ENCODE measurements at places on chromosomes 5 and 9. TPM values are rescaled to one million over a fixed set of nuclear protein-coding genes. Genes with fewer than 3 reads are reported as not detected.

The LCN1 gene
- not detected for total RNA-seq

The PLEKHG4B gene
- 1.4 TPM for total RNA-seq

The MAP1B gene
- total RNA-seq = 12.8 TPM

The GABBR2 gene
- total RNA-seq = 0.44 TPM

The MAMDC2 gene
- not detected for total RNA-seq

DNA sequence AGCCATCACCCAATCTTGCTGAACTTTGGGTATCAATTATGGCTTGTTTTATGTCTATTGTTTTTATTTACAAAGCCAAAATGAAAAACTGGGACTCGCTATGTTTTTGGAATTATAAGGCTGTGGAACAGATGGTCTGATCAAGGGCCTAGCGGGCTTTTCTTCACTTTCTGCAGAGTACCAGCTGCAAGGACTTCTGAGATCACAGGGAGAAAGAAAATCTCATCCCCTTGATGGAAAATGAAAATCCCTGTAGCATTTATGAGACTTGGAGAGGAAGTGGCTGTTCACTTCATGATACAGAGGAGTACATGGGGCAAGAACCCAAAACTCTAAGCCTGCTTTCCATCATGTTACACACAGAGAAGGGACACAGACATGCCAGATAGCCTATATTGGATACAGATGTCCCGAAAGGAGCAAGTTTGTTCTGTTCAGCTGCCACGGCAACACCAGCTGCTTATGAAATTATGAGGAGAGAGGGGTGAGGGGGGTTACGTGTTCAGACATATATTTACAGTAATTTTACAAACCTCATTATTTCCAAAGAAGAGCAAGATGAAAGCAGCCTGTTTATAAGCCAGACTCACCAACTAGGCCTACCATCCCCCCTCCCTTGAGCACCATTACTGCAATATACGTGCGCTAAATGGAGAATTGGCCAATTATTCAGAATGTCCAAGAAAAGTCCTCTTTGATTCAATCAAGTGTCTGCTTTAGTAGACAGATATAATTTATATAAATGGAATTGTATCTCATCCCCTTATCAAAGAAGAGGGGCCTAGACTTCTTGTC lies 220.0 kb downstream of the MARCHF11 start:
- H3K4me3 ChIP-seq = no peak overlapping the region
- no peak for DNase-seq
- no peak overlapping the region for H3K27ac ChIP-seq
- no peaks in the 10 kb centered on the region for H3K36me3 ChIP-seq
- no peaks in the 10 kb centered on the region for H3K27me3 ChIP-seq

GRCh38 chr9:77432053-77432452 lies 216.1 kb downstream of the GNA14 start:
- H3K36me3 ChIP-seq = no peaks in the 10 kb centered on the region
- H3K4me1 ChIP-seq = no peaks in the 10 kb centered on the region
- H3K4me3 ChIP-seq = no peak overlapping the region
- no peak for DNase-seq
- no peak overlapping the region for H3K27ac ChIP-seq

- no peaks in the 10 kb centered on the region for H3K36me3 ChIP-seq
- no peaks in the 10 kb centered on the region for H3K27me3 ChIP-seq
- DNase-seq = no peak
Measured at GRCh38 chr5:32936329-32936728, 225.2 kb downstream of the NPR3 start.

DNA sequence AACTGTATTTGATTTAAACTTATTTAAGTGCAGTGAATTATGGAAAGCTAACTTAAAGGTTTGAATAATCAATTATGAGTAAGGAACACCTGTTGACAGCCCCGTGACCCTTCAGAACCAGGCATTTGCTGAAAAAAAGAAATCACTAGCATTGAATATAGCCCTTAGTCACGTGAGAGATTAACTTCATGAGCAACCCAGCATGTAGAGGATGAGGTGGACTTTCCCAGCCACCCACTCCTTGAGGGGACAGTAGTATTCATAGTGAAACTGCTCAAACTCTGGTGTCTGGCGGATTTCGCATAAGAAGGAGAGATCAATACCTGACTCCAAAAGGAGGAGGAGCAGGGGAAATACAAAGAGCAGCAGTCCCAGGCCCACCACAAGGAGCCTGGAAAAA lies 184.8 kb upstream of the RASEF start:
- H3K36me3 ChIP-seq = no peaks in the 10 kb centered on the region
- no peaks in the 10 kb centered on the region for H3K4me1 ChIP-seq
- H3K27ac ChIP-seq = no peak overlapping the region
- H3K27me3 ChIP-seq = no peaks in the 10 kb centered on the region
- DNase-seq = no peak

DNA sequence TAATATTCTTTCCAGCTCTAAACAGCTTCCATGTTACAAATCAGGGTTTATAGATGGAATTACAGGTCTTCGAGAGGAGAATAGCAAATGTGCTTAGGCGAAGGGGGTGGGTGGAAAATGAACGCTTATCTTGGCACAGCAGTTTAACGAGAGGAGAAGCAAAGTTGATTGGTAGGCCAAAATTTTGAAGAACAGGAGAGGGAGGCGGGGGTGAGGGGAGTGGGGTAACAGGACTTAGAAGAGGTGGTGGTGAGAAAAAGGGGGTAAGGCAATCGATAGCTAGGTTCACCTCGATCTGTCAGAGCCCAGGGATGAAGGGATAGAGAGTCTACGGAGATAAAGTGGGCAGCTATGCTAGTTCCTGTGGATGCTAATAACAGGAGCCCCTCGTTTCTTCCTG lies 764 bp downstream of the ANKRA2 start:
- H3K27ac ChIP-seq = no peak overlapping the region
- peaks cover 8% of the 10 kb centered on the region for H3K4me1 ChIP-seq
- peak overlapping the region; percentile 72 for H3K4me3 ChIP-seq
- no peaks in the 10 kb centered on the region for H3K36me3 ChIP-seq
- DNase-seq = no peak

- H3K36me3 ChIP-seq = no peaks in the 10 kb centered on the region
- peaks cover 40% of the 10 kb centered on the region for H3K27me3 ChIP-seq
- H3K27ac ChIP-seq = no peak overlapping the region
- no peak for DNase-seq
- H3K4me3 ChIP-seq = no peak overlapping the region
- no peaks in the 10 kb centered on the region for H3K4me1 ChIP-seq
Measured at GRCh38 chr5:158013303-158013702, 154.4 kb upstream of the CLINT1 start.

DNA sequence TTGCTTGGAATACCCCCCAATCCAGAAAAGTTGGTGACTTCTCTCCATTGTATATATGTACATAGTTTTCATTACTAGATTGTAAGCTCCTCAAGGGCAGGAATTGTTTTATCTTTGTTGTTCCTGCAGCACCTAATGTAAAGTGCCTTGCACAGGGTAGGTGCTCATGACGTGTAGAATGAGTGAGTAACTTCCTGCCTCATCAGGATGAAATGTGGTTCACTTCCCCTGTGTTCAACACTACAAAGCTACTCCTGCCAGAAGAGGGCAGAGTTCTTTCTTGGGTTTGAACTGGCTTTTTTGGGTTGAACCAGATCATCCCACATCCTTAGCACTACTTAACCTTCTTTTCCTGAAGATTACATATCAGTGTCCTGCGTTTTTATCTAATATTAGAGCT lies 23.9 kb downstream of the GTF3C4 start:
- H3K4me3 ChIP-seq = no peak overlapping the region
- no peaks in the 10 kb centered on the region for H3K4me1 ChIP-seq
- DNase-seq = peak; percentile 17
- H3K36me3 ChIP-seq = peaks cover 34% of the 10 kb centered on the region

- DNase-seq = no peak
- H3K27me3 ChIP-seq = no peaks in the 10 kb centered on the region
- H3K27ac ChIP-seq = no peak overlapping the region
- no peaks in the 10 kb centered on the region for H3K36me3 ChIP-seq
- H3K4me1 ChIP-seq = no peaks in the 10 kb centered on the region
- no peak overlapping the region for H3K4me3 ChIP-seq
Measured at GRCh38 chr9:134712926-134713325, 71.3 kb downstream of the COL5A1 start.

DNA sequence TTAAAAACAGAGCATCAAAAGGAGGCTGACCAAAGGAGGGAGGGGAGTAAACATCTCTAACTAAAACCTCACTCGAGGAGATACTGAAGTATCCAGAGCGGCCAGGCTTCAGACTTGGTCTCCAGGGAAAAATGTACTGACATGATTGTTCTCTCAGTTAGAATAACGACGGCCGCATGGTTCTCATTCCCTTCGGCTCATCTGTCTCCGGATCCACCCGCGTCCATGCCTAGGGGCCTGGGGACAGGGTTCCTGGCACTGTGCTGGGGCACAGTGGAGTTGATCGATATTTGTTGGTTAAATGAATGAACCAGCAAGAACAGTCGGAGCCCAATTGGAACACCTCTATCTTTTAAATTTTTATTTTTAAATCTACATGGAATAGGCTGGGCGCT lies 167.1 kb upstream of the PHYKPL start:
- H3K27me3 ChIP-seq = peaks cover 20% of the 10 kb centered on the region
- H3K36me3 ChIP-seq = no peaks in the 10 kb centered on the region
- no peak overlapping the region for H3K4me3 ChIP-seq
- no peak for DNase-seq
- no peak overlapping the region for H3K27ac ChIP-seq

DNA sequence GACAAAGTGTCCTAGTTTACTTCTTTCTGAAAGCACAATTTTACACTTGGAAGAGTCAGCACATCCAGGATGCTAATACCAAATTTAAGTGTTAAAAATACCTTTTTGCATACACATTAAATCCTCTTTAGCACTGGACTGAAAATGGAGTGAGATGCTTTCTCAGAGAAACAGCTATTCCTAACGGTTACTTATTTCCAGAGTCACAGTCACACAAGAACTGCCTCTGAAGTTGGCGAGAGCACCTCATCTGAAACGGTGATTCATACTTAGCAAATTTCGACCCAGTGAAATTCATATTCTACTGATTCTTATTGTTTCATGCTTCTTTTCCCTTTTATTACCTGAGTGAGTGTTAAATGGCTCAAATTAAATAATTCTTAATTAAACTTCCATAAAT lies 12.2 kb downstream of the CDH18 start:
- H3K27ac ChIP-seq = no peak overlapping the region
- H3K36me3 ChIP-seq = no peaks in the 10 kb centered on the region
- peak; percentile 12 for DNase-seq

- peak overlapping the region; percentile 83 for H3K27ac ChIP-seq
- H3K36me3 ChIP-seq = no peaks in the 10 kb centered on the region
- no peak overlapping the region for H3K4me3 ChIP-seq
- H3K4me1 ChIP-seq = peaks cover 48% of the 10 kb centered on the region
- DNase-seq = peak; percentile 82
- no peaks in the 10 kb centered on the region for H3K27me3 ChIP-seq
Measured at GRCh38 chr5:133691448-133691847, 79.1 kb upstream of the FSTL4 start.

DNA sequence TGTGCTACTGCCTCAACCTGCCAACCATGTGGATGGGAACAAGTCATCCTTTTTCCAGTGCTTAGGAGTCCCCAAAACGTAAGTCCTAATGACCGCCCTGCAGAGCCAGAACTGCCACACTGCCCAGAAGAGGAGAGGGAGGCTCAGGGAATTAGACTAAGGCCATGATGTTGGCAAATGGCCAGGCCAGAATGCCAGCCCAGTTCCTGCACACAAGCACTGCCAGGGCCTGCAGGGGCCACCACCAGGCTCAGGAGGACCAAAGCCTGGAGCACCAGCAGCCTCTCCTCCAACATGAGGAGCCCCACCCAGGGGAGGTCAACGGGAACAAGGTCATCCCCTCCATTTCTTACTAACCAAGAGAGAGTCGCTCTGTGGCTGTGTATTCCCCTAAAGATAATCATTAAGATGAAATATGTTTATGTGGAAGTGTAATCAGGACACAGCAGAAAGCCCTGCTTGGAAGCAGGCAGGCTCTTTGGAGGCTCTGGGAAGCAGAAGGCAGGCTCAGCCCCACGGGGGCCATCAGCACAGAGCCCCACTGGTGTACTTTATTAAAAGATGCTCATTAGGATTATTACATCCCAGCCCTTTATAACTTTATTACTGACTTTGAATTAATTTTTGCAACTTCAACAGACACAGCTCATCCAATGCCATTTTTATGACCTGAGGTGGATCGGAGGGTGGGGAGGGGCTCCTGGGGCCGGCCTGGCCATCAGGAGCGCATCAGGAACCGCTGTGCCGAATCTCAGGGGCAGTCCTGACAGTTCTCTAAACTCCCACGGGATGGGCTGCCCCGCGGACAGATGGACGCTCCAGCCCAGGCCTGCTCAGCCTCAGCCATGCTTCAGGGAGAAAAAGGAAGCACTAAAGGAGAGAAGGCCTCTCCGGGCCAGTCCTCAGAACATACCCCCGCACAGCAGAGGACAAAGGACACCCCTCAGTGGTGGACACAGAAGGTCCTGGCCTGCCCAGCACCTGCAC lies 127.0 kb downstream of the ADAMTS2 start:
- DNase-seq = no peak
- no peaks in the 10 kb centered on the region for H3K36me3 ChIP-seq
- no peaks in the 10 kb centered on the region for H3K27me3 ChIP-seq
- no peak overlapping the region for H3K4me3 ChIP-seq
- H3K4me1 ChIP-seq = no peaks in the 10 kb centered on the region

All from PC-3 (cell line).